NCI-H146 (cell line): ENCODE measurements at places on chromosomes 7 and 10.
A peak's percentile ranks its signal among the peaks of the same experiment; 100 is the strongest.

- DNase-seq = no peak
These were observed 33.6 kb downstream of the CTNNA3 start for GRCh38 chr10:67662415-67662814.

DNA sequence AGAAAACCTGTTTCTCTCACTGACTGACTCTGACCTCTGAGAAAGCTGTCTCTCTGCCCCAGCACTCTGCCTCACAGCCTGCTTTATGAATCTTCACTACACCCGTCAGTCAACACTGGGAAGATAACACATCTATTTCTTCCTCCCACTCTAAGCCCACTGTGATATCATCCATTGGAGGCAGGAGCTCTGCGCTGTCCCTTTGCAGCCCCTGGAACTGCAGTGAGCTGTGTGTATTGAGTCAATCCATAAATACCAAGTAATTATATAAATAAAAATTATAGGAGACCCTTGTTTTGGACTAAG, 17.2 kb upstream of the FXYD4 start:
- DNase-seq = no peak

DNA sequence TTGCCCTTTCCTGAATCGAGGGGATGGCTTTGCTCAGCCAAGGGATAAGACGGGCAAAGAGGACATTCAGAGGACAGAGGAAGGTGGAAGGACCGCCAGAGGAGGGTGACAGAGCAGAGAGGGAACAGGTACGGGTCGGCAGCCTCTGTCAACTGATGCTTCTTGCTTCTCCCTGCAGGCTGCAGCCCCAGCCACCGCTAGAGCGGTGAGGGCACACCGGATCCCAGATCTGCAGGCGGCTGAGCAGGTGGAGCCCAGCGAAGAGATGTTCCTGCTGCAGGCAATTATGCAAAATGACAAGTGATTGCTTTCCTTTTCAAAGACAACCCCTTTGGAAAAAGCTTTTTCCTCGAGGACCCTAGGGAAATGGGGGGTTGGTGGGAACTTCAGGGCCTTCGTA, 181.9 kb upstream of the ANKRD30A start:
- DNase-seq = peak; percentile 4

GRCh38 chr10:19788075-19788686, 28.1 kb upstream of the PLXDC2 start:
- DNase-seq = peak; percentile 52

- no peak for DNase-seq
These were observed 55.3 kb downstream of the TCAF1 start for GRCh38 chr7:143846692-143847091.

- no peak for DNase-seq
These were observed 29.7 kb upstream of the INMT start for GRCh38 chr7:30722187-30722586.

DNA sequence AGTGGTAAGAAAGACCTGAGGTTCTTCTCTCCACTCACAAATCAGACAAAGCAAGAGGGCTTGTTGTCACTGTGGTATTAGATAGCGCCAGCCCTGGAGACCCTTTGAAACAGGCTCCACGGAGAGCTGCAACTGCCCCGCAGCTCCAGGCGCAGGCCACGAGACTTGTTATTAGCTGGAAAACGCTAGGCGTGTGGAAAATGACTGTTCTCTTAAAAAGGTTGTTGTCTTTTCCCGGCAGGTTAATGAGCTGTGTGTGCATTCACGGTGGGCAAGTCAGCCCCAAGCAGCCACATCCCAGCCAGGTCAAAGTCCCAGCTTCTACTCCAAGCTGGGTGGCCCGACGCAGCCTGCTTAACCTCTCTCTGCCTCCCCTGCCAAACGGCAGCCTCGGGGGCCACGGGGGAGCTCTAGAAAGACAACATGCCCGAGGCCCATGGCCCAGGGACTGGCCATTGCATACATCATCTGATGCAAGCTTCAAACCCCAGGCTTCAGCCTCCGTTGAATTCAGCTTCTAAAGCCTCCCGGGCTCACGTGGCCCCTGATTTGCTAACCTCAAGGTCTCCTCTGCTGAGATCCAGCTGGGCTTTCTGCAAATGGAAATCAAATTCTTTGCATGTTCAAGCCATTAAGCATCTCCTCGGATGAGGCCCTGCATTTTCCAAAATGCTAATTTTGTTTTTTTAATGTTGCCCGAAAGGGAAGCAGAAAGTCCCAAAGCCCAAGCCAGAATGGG, 61.3 kb upstream of the DNAAF5 start:
- no peak for DNase-seq
